ENCODE measurements at places on chromosomes 2 and 18.

DNA sequence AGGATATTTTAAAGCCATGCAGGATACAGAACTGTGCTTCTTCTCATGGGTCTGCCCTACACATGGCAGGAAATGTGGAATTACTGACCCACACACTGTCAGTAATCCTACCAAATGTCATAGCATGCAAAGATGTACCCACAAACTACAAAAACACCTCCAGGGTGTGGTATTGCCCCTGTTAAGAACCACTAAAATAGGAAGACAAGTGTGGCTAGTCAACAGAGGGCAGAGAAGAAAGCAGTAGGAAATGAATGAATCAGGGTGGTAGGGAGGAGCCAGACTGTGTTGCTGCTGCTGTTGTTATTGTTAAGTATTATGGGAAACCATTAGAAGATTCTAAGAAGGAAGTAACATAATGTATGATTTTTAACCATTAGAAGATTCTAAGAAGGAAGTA is 556.7 kb upstream of the ACVR2A start:
- DNase-seq = no peak

DNA sequence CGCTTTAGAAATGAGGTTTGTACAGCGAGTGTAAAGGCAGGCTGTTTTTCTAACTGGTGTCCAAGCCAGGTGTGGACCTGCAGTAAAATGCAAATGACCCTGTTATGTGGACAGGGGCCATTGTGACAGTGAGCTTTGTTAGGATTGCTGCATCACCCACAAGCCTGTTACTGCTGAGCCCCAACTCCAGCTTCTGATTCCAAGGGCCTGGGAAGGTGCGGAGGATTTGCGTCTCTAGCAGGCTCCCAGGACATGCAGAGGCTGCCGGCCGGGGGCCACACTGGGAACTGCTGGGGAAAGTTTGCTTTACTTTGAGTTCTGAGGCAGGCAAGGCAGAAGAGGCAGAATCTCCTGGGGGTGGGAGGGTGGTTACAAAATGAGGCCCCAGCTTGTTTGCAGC is 164.1 kb downstream of the GLI2 start:
- no peak for DNase-seq

GRCh38 chr2:98240786-98241398 is 105.4 kb upstream of the CNGA3 start:
- no peak for DNase-seq

DNA sequence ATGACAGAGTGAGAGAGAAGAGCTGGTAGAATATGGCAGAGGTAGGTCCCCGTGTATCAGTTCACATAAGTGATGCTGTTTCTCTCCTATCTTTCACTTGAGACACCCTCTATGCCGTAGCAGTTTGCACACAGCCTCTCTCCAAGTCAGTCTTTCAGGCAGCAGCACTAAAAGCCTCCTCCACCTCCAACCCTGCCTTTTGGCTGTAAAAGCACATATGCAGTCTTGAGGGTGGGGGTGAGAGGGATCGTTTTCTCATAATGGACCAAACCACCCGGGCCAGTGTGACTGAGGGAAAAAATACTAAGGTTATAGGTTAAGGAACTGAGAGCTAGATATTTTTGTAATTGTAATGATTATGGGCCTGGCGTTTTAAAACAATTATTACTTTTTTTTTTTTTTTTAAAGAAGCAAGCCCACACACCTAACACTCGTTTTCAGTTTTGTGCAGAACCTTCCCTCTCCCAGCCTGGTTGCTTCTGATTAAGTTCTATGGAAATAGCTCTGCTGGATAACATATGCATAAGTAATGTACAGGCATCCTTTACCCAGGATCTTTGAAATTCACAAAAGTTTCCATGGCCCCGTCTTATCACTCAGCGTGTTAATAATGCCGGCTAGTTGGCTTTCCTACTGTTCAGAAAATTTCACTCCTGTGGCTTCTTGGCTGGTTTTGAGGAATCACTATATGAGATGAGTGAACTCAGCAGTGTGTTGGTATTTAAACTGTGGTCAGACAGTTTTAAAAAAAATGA is 112.2 kb upstream of the MEIS1 start:
- DNase-seq = no peak

GRCh38 chr2:99376254-99376864 is 39.2 kb downstream of the EIF5B start:
- no peak for DNase-seq

Measured in activated T-cell treated with anti-CD3 and anti-CD28 coated beads for 4 hours (primary cell).